Left lung (tissue), 14 donors: ENCODE measurements at places on chromosomes 4 and X. TPM values are rescaled to one million over a fixed set of nuclear protein-coding genes. Genes with fewer than 3 reads are reported as not detected.
A peak's percentile ranks its signal among the peaks of the same experiment; 100 is the strongest.

DNA sequence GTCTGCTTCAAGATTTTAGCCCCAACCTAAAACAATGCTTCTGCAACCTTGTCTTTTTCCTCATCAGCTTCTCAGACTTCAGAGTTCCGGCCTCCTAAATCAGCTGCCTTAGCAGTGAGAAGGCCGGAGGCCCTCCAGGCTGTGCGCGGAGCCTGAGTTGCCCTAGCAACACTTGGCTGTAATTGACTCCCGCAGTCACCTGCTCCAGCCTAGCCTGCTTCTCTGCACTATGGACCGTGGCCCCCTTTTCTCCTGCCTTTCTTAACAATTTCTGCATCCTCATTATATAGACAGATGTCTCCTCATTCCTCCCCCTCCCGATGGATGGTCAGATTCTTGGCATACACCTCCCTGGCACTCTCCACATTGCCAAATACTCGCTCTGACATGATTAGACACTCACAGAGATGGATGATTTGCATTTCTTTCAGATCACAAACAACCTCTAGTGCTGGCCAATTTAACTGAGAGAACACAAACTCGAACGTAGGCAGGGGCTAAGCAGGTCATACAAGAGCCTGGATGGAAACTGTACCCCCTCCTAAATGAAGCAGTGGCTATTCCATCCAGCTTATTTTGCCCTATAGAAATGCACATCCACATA is 9.5 kb upstream of the HUWE1 start:
- DNase-seq = no peak

DNA sequence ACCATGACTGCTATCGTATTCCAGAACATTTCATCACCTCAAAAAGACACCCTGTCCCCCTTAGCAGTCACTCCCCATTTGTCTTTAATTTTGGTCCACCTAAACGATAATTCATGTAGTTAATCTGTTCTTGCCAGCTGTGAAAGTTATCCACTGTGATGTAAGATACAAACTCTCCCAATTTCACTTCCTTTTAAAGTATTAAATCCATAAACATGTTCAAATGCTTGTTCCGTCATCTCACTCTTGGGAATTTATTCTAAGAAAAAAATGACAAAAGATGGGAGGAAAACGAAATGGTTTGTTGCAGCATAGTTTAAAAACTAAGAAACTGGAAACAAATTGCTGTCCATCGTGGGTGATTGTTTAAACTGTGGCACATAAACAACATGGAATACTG is 53.7 kb upstream of the IRF2 start:
- no peak for DNase-seq

- no peak for DNase-seq
These were observed 16.4 kb downstream of the MMAA start for GRCh38 chr4:145635630-145636029.

GRCh38 chrX:40444798-40445496 is 135.8 kb upstream of the ATP6AP2 start:
- DNase-seq = no peak

GRCh38 chr4:2923141-2923551 is 40.1 kb downstream of the NOP14 start:
- DNase-seq = no peak

DNA sequence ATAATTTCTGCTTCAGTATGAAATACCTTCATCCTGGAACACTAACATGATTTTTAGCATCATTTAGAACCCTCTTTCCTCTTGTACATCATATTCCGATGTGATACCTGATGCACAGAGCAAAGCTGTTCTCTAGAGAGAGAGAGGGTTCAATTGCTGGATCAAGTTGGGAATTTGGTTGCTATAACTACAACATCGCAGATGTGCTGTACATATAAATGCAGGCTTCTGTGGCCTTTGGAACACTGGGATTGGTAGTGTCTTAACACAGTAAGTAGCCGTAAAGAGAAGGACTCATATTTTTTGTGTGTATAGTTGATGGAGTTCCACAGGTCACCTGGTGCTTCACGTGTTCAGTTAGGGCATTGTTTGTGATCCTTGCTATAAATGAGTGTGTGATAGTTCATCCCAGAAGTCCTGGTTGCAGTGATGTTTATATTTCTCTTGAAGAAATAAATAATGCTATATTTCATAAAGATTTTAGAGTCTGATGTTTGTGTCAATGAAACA is 119.2 kb downstream of the RAPGEF2 start:
- no peak for DNase-seq

GRCh38 chr4:160495356-160495755 is 1392.5 kb downstream of the RAPGEF2 start:
- DNase-seq = no peak

DNA sequence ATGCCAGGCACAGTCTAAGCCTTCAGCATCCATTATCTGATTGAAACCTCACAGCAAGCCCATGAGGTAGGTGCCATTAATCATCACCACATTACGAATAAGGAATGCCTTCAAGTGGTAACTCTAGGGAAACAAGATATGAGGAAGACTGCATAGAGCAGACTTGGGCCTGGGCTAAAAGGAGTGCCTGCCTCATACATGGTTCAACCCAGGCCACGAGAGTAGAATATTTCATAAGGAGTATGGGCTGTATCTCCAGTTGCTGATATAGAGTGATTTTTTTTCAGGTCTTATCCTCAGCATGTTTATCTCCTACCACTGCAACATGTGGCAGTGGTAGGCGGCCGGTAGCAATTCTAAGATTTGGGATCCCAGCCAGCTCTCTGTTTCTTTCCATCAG is 51.7 kb downstream of the ATP11C start:
- DNase-seq = no peak

- peak; percentile 7 for DNase-seq
These were observed 1000.7 kb downstream of the STIM2 start for GRCh38 chr4:27861381-27861787.

DNA sequence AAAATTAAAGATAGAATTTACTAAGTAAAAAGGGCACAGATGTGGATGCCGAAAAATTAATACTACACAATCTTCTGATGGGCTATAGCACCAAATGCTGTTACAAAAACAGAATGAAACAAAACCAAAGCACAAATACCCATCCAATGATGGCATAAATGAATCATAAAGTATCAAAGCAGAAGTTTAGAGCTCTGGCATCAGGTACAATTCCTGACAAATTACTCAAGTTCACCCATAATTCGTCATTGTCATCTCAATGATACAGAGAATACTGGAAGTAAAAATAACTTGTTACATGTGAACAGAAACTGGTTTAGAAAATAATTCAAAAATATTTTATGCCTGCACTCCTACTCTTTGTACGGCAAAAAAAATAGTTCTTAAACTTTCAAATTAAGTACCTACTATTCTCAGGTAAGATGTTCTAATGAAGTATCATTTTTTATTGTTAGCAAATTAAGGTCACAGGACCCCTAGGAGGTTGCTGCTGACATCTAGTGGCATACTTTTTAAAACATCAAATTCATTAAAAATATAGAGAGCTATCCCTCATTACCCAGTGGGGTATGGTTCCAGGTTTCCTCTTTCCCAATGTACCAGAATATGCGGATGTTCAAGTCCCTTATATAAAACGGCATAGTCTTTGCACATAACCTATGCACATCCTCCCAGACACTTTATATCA is 126.1 kb downstream of the INPP4B start:
- DNase-seq = peak; percentile 14

DNA sequence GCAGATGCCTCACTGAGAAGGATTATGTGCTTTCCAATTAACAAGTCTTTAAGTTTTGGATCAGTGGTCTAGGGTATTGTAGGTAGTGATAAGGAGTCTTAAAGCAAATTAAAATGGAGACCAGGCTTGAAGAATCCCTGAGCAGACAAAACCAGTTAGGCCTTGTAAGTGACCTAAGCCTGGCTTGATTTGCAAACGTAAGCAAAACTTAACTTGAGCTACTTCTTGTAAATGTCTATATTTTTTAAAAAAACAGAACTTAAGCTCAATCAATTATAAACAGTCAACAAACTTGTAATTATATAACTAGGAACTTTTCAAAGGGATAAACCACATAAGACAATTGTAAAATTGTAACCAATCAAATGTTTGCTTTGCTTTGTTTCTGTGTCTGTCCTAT is 72.7 kb upstream of the NALF2 start:
- no peak for DNase-seq

- DNase-seq = no peak
These were observed 96.6 kb downstream of the SH3KBP1 start for GRCh38 chrX:19790829-19791228.

DNA sequence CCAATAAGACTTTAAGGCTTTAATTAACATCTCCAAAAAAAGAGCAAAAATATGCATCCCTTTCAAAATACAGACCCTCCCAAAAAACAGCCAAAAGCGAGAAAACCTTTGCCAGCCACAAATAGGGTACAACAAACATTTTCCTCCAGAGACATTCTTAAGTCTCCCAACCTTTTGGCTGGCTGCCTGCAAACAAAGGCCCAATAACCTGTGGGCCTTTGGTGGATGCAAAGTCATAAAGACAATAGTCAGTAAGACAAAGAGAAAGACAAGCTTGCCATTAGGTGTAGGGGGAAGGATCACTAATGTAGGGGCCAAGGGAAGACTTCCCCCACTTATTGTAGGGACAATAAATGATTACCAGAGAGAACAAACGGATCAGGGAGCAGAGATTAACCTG is 215.5 kb upstream of the ZFP42 start:
- DNase-seq = no peak

- no peak for DNase-seq
These were observed 47.5 kb downstream of the RAPGEF2 start for GRCh38 chr4:159150396-159150795.

DNA sequence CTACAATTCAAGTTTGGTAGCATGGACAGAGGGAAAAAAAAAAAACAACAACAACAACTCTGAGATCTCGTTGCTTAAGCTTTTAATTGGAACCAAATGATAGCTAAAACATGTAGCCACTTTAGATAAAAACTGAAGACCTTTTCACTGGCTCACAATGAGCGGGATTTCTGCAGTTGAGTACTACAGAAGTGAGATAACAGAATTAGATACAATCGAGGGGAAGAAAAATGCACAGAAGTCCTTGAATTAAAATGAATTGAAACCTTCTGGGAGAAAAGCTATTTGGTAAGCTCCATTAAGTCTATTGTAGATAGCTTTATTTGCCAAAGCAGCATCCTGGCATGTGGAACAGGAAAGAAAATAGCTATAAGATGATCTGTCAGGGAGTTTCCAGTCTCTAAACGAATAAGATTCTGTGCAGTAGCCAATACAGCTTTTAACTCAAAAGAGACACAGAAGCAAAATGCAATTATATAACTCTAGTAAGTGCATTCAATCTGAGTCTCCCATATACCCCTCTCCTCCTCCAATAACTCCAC is 248.5 kb downstream of the ENOX2 start:
- no peak for DNase-seq

DNA sequence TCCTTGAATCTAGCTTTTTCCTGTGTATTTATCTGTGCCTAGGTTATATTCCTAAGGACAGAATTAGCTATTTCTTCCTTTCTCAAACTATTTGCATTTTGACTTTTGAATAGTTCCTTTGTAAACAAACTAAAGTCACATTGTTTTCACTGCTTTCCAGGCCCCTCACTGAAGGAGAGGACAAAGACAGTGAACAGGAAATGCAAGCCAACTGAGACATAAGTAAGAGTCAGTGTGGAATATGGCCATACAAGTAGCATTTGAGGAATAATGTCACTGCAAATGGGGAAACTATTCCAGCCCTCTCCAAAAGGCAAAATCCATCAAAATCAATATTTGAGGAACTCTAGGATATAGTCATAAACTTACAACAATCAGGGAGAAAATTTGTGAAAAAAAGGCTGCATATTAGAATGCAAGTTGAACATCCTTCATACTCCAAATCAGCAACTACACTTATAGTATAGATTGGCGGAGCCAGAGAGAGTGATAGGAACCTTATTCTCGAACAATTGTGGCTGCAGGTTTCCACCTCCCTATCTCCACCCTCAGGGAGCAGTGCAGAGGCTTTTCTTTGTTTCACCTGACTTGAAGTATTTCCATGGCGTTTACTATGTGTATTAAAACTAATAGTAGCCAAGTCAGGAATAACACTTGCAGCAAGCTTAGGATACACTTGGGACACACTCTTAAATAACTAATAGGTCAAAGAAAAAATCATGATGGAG is 1110.4 kb upstream of the ADGRL3 start:
- DNase-seq = no peak

- no peak for DNase-seq
These were observed 41.9 kb downstream of the PCDH19 start for GRCh38 chrX:100368167-100368566.

DNA sequence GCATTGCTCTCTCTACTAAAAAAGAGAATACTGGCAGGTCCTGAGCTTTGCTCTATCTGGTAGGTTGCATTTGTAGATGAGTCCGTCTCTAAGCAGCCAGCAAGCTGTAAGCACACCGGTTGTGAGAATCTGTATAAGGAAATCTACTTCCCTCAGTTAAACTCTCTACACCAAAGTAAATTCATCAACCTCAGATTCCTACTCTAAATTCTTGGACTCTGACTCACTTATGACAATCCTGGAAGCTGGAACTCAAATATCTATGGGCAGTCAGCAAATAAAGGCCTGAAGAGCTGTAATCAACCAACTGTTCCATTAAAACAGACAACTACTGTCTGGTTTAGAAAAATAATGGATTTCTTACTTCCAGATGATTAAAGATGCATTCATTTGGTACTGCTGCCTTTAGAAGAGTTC is 37.9 kb downstream of the FAT1 start:
- no peak for DNase-seq

DNA sequence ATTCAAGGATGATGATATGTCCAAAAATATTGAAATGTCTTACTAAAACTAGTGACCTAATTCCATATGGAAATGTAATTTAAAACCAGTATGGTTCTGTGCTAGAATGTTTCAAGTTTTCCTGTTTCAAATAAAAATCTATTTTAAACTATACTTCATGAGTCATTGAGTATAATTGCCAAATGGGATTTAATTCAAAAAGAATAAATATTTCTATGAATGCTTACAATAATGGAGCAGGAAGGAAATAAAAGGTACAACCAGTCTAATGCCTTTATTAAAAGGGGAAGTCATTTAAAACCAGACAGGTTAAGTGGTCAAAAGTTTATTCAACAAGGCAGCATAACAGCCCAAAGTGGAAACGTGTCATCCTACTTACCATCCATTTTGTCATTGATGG is 2347.1 kb downstream of the PCDH7 start:
- no peak for DNase-seq

The HERC5 gene
- polyA plus RNA-seq = 5.8 TPM

The H2BW2 gene
- 1.4 TPM for polyA plus RNA-seq

The MEPE gene
- polyA plus RNA-seq = 0.62 TPM

The GPR143 gene
- polyA plus RNA-seq = 4.1 TPM

The RADX gene
- polyA plus RNA-seq = 13.0 TPM

The ANOS1 gene
- polyA plus RNA-seq = 27.1 TPM

The FDCSP gene
- not detected for polyA plus RNA-seq

The HTN1 gene
- polyA plus RNA-seq = 0.06 TPM

The BEX2 gene
- 21.1 TPM for polyA plus RNA-seq

The PF4V1 gene
- polyA plus RNA-seq = 0.90 TPM

The IL13RA1 gene
- polyA plus RNA-seq = 34.8 TPM

The PRR32 gene
- not detected for polyA plus RNA-seq

The ACOX3 gene
- 22.7 TPM for polyA plus RNA-seq

The RHOXF2 gene
- polyA plus RNA-seq = not detected

The SMIM31 gene
- polyA plus RNA-seq = 0.34 TPM

The DUSP9 gene
- polyA plus RNA-seq = 0.56 TPM
